ENCODE measurements at places on chromosomes 1 and 21.

- DNase-seq, result no peak
Observed at GRCh38 chr1:4110888-4111287, 210.8 kb upstream of the C1orf174 start.

GRCh38 chr1:11422686-11423085, 56.3 kb upstream of the DISP3 start:
- DNase-seq, result no peak

DNA sequence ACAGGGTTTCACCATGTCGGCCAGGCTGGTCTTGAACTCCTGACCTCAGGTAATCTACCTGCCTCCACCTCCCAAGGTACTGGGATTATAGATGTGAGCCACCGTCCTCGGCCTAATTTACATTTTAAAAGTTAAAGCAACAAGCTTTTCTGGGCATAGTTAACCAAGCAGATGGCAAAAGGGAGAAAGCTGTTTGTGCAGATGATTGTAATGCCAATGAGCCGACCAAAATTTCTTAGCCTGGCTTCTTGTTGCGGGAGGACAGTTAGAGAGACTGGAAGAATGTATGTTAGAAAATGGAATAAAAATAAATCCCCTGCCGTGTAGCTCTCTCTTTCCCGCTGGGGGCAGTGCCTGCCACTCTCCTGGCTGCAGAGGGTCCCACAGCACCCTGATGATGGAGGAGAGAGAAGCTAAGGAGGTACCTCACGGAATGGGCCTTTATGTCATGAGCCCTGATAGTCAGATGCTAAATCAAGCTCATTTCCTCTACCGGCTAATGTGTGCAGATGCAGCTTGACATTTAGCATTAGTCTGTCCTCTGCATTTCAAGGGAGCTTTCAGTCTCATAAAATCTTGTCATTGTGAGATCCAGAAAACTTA, 87.2 kb downstream of the HHAT start:
- no peak for DNase-seq

DNA sequence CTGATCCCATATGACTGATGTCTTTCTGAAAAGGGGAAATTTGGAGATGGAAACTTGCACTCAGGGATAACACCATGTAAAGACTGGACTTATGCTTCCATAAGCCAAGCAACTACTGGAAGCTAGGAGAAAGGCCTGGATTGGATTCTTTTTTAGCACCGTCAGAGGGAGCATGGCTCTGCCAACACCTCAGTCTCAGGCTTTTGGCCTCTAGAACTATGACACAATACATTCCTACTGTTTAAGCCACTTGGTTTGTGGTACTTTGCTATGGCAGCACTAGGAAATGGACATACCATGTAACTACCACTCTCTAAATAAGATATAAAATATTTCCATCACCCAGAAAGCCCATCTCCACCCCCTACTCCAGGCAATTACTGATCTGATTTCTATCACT, 139.7 kb downstream of the CYYR1 start:
- DNase-seq, result no peak

- DNase-seq, result no peak
Observed at GRCh38 chr1:18384059-18384458, 96.7 kb upstream of the KLHDC7A start.

DNA sequence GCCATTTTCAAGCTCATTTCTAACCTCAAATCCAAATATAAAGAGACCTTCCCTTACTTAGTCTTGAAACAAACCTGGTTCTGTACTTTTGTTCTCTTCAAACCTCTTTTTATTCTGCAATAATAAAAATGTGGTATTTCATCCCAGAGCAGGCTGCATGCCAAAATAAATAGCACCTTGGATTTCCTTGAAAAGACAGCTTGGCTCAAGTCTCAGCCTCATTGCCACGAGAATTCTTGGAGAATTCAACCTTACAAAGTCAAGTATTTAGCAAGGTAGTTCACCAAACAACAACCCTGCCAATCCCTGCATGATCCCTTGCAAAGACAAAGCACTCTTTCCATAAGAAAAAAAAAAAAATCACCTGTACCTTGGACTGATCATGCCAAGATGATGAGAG, 33.8 kb downstream of the KANK4 start:
- DNase-seq, result no peak

DNA sequence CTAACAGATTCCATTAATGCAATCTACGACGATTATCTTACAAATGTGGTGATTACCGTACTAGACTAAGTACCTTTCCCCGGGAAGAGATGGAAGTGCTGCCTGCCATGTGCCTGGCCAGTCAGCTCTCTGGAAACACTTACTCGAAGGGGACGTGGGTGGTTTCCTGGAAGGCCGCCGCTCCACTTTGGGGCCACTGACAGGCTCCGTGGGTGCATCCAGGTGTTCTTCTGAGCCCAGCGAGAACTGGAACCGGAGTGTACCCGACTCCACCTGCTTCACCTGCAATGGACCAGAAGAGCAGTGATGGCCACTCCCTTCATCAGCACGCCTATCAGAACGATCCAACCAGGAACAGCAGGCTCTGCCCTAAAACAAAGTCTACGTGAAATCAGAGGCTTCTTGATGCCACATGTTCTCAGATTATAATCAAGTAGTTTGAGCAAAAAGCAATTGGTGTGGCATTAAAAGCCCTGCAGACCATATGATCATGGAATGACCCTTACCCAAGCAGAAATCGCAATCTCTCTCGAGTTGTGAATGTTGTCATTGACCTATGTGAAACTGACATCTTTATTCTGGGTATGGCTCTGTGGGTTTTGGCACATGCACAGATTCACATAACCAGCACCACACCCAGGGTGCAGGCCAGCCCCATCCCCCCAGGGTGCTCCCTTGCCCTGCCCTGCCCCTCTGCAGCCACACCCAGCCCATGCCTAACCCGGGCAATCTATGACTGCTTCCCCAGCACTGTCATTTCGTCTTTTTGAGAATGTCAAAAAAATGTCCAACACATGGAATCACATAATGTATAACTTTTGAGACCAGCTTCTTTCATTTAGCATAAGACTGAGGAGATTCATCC, 64.5 kb downstream of the NPHP4 start:
- DNase-seq, result no peak

DNA sequence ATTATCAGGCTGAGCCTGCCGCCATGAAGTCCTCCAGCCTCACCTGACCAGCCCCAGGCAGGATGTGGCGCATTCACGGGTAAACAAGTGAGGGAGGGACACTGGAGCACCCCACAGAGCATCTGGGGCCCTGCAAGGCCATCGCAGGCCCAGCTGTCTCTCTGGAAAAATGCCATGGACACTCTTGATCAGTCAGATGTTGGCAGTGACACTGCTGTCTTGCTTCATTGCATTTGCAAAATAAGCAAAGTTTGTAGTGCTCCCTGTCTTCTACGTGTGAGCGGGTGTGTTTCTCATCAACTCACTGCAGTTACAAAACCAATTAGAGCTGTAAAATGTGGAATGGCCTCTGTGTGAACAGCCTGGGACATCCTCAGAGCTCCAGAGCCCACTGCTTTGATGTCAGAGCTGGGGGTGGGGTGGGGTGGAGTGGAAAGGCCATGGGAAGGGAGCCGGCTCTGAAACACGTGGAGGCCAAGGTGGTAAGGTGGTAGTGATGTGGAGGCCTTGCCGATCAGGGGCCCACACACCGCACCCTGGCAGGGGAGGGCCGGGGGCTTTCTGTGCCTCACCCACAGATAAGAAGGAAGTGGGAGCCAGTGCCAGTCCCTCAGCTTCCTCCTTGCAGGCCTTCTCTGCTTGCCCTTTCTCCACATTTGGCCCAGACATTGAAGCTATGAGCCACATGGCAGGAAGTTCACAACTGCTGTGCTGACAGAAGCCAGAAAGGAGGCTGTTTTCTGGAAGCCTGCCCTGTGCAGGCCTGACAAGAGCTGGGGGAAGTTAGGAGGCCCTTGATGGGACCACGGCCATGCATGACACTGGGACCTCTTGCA, 254.9 kb downstream of the RHOU start:
- peak; percentile 62 for DNase-seq

GRCh38 chr1:234987415-234988154, 141.1 kb downstream of the TOMM20 start:
- no peak for DNase-seq

GRCh38 chr1:222165629-222166028, 382.3 kb downstream of the HHIPL2 start:
- peak; percentile 63 for DNase-seq
